EL (cell line): ENCODE measurements at places on chromosomes 1 and 21.
A peak's percentile ranks its signal among the peaks of the same experiment; 100 is the strongest.

DNA sequence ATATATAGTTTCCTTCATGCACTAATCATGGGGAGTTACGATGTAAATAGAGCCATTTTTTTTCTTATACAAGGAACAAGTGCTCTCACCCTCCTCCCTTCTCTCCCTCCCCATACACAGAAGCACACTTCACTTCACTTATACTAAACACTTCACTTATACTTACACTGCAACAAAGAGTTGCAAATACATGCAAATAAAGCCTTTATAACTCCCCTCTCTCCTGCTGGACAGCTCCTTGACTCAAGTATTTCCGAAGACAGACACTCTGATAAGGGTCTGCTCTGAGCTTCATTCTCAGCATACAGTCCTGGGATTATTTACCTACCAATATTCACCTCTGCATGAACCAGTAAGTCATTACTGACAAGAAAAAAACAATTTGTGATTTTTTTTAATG, 35.6 kb upstream of the ERG start:
- DNase-seq: no peak

GRCh38 chr1:10438677-10439163, 8.5 kb downstream of the CENPS start:
- no peak for DNase-seq

- DNase-seq: peak; percentile 42
Measured at GRCh38 chr1:101365878-101366277, 129.1 kb downstream of the S1PR1 start.

DNA sequence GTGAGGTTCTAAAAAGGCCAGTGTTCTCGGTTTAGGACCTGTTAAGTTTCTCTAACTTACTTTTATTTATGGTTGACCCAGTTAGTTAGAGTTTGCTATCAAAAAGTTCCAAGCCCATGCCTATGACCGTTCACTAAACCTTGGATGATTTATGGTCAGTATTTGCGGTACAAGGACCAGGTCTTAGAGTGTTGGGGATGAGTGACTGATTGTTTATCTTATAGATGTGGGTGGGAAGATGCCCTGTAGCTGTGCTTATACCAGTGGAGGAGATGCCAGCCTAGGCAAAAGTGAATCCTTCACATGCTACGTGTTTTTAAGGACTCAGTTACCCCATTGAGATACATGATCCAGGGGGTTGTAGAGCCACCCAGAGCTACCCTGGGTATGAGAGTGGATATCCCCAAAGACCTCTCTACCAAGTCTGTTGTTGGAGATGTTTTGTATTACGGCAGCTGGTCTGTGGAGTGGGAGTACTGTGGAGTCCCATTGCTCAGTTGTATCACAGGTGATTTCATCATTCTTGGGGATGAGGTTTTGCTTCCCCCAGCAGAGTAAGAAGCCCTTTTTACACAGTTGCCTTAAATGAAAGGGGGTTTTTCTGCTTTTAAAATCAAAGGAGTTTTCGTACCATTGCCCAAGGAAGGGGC, 2.1 kb downstream of the SLC22A15 start:
- DNase-seq: no peak

GRCh38 chr1:34312359-34312758, 135.7 kb downstream of the C1orf94 start:
- DNase-seq: no peak

DNA sequence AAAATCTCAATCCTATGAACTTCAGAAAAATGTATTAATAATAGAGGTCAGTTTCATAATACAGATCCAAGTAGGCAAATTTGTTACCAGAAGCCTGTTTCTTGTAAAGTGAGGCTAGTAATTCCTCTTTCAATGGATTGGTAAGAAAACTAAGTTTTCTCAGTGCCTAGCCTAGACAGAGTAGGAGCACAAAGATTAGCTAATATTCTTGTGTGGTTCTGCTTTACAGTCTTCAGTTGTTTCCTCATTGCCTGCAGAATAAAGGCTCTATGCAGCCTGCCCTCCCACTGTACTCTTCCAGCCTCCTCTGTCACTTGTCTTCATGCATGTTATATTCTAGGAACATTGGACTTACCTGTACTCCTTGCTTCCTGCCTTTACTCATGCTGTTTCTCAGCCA, 2.4 kb upstream of the PPP1R15B start:
- no peak for DNase-seq

GRCh38 chr1:95117207-95118066, at the start of gene TLCD4:
TLCD4 (plus strand) TSS chr1:95117355; CDS start chr1:95143902, 26,547 bp downstream.
- DNase-seq: peak; percentile 61

GRCh38 chr1:94273111-94273510, 35.7 kb upstream of the ARHGAP29 start:
- no peak for DNase-seq

GRCh38 chr1:7430691-7431090, 340.4 kb upstream of the VAMP3 start:
- DNase-seq: no peak

DNA sequence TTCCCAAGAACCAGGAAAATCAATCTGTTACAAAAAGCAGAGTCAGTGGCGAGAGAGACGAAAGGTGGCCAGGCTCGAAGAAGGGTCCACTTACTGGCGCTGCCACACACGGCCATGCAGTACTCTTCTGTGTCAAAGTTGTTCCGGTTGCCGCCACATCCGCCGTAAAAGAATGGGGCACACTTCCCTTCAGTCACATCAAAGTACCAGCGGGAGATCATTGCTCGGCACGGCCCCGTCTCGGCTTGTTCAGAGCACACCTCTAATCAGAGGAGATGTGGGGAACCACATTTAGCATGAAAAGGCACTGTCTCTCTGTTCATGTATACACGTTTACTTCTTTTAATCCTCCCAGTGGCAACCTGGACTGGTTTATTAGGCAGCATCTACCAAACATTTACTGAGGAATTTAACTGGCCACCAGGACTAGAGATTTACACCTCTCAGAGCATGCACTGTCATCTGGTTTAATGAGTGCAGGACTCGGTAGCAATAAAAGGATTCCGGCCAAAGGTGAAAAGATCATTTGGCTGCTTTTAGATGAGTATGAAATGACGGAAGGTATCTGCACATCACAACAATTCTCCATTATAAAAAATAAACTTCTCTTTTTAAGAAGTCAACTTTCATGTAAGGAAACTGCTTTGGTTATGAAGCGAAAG, 170.5 kb downstream of the APP start:
- no peak for DNase-seq

GRCh38 chr21:21111309-21111920, 113.2 kb downstream of the NCAM2 start:
- no peak for DNase-seq

DNA sequence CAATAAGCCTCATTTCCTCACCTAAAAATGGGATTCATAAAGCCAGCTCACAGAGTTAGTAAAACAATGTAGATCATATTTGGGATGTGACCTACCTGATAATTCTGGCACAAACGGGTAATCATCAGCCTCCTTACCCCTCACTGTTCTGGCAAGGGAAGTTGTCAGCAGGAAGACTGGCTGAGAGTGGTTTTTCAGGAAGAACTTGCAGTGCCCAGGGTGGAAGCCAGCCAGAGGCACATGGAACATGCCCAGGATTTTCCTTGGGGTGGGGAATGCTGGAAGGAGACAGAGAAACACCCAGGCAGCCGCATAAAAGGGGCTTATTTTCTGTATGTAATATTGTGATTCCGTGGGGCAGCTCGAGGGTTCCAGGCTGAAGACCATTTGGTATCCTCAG, 7.7 kb upstream of the SLC5A9 start:
- no peak for DNase-seq

DNA sequence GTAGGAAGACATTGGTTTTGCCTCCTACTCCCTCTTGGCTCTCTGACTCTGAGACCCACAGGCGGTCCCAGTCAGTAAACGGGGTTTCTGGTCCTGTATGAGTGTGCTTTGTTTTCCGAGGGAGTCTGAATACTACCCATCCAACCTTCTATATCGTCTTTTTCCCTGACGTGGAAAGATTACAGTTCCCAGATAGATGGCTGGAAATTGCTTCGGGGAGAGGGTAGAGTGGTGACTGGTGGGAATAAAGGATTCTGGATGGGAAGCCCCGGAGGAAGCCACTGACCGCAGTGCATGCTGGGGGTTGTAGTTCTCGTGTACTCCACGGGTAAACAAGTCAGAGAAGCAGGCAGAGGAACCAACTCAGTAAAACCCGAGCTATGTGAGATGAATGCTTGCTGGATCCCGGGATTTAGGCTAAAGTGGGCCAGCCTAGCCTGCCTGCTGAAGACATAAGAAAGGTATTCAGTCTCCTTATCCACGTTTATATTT, 66.2 kb upstream of the IRF2BP2 start:
- peak; percentile 76 for DNase-seq

DNA sequence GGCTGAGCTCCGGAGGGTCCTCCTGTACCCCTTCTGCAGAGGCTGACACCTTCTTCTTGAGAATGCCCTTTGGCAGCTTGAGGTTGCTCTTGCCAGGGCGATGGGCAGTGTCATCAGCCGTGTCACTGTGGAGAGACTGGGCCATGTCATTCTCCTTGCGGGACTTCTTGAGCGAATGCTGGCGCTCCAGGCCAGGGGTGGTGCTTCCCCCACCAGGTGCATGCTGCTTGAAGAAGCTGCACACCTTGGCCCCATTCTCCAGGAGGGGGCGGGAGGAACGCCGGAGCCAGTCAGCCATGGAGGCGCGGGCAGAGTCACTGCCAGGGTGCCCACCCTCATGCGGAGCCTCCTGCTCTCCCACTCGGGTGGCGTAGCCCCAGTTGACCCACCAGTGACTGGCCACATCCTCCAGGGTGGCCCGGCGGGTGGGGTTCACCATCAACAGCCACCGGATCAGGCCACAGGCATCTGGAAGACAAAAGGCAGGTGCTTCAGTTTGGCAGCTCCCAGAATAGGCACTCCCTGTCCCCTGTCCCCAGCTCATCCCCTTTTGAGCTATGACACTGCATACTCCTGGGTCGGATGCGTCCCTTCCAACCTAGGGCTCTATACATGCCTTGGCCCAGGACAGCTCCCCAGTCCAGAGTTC, 17.4 kb downstream of the NUAK2 start:
- no peak for DNase-seq

- no peak for DNase-seq
Measured at GRCh38 chr1:204278251-204278650, 64.5 kb upstream of the GOLT1A start.

- DNase-seq: peak; percentile 58
Measured at GRCh38 chr1:2229037-2229864, 1.1 kb downstream of the SKI start.

DNA sequence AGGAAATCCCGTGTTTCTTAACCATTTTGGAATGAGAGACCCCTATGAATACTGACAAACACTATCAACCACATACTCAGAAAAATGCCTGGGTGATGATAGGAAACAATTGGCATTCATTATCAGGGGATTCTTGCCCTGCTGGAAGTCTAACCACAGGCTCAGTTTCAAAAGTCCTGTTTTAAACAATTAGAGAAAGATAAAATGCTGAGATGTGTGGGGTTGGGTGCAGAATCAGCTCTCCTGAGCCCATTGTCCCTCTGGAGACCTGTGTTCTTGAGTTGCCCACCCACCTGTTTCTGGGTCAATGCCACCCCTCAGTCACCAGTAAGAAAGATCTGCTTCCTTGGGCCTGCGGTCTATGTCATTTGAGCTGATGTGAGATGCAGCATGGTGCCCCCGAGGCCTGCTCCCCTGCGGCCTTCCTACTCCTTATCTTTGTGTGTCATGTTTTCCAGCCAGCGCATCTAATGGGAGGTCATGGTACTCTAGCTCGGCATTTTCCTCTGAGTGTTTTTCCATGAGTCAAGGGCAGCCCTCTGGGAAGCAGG, 130.3 kb upstream of the PLXNA2 start:
- peak; percentile 35 for DNase-seq

DNA sequence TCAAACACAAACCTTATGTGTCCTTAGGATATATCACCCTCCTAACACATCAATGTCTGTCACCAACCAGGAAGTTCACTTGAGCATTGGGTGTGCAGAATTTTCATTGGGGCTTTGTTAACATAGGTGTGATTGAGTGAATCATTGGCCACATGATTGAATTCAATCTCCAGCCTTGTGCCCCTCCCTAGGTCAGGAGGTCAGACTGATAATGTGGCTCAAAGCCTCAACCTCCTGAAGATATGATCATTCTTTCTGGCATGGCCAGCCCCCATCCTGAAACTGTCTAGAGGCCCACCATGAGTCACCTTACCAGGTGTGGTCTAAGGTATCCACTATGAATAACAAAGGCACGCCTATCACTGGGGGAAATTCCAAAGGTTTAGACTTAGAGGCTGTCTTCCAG, 90.1 kb downstream of the PKN2 start:
- DNase-seq: peak; percentile 1

GRCh38 chr21:28439251-28439650, 553.4 kb downstream of the LTN1 start:
- DNase-seq: no peak

GRCh38 chr1:16173447-16174260, 17.8 kb upstream of the EPHA2 start:
- peak; percentile 94 for DNase-seq

GRCh38 chr1:109136766-109137165, 22.9 kb downstream of the ELAPOR1 start:
- no peak for DNase-seq

- DNase-seq: no peak
Measured at GRCh38 chr1:153614189-153614900, 1.4 kb upstream of the S100A16 start.

- peak; percentile 55 for DNase-seq
Measured at GRCh38 chr1:89633800-89634625, 1.1 kb downstream of the LRRC8C start.

- peak; percentile 33 for DNase-seq
Measured at GRCh38 chr1:12121212-12122003, 45.4 kb upstream of the TNFRSF1B start.

DNA sequence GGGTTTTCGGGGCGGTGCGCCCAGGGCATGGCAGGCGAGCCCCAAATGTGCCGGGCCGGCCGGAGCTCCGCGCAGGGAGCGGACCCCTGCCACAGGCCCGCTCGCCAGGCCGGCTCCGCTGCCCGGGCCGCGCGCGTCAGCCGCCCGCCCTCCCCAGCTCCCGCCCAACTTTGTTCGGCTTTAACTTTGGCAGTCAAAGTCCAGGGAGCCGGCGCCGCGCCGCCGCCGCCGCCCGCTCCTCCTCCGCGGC, 488 bp downstream of the SLC35D1 start:
- no peak for DNase-seq

DNA sequence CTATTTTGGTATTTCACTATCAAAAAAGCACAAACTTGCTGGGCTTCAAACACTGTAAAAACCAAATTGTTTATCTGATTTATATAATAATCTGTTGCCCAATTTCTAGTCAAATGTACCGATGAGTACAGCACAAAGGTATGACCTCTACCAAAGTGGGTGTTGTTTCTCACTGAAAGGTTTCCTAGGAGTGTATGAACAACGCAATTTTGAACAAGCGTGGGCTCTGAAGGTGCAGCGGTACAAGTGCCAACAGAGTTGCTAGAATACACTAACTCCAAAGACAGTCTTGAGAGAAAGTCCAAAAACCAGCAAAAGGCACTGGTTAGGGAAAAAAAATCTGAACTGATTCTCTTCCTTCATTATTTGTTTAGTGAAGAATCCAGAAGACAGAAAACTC, 130.4 kb downstream of the ATP1B1 start:
- DNase-seq: no peak

DNA sequence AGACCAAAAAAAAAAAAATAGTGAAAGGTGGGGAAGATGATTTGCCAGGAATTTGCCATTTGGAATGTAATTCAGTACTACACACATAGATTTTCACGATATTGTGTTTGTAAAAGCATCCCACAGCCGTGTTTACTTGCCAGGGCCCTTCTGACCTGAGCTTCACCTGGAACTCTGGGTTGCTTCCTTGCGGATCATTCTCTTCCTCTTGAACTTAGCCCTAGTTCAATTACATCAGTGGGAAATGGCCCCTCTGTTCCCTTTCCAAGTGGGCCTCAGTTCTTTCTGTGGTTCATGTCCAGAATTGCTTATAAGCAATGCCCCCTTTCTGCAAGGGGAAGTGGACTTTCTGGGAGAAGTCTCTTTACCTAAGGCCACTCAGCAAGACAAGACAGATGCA, 41.0 kb downstream of the ABCA4 start:
- no peak for DNase-seq

- DNase-seq: peak; percentile 13
Measured at GRCh38 chr1:231497629-231498152, 30.8 kb upstream of the TSNAX start.
